ENCODE measurements at places on chromosomes 6 and 20.

GRCh38 chr6:100633096-100633777 is 168.5 kb upstream of the SIM1 start:
- DNase-seq: peak; percentile 89

DNA sequence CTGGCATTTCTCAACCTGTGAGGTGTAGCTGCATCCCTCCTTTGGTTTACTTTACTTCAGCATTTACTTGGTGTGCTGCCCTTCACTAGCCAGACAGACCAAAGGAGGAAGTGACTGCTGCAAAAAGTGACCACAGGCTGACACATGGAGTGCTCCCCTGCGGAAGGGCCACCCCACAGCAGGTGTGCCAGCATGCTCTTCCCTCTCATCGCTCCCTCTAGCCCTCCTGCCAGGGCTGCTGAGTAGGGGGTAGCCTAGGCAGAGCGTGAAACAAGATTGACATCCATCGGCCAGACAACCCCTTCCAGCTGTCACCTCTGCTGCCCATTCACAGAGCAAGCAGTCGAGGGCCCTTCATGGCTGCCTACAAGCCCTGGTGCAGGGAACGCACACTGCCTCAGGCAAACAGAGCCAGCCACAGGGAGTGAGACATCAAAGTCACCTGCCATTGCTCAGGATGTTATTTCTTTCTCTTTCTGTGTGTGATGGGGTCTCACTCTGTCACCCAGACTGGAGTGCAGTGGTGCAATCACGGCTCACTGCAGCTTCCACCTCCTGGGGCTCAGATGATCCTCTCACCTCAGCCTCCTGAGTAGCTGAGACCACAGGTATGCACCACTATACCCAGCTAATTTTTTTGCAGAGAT is 102.0 kb upstream of the RPS6KA2 start:
- DNase-seq: no peak

GRCh38 chr20:52746190-52746589 is 226.0 kb upstream of the TSHZ2 start:
- DNase-seq: no peak

DNA sequence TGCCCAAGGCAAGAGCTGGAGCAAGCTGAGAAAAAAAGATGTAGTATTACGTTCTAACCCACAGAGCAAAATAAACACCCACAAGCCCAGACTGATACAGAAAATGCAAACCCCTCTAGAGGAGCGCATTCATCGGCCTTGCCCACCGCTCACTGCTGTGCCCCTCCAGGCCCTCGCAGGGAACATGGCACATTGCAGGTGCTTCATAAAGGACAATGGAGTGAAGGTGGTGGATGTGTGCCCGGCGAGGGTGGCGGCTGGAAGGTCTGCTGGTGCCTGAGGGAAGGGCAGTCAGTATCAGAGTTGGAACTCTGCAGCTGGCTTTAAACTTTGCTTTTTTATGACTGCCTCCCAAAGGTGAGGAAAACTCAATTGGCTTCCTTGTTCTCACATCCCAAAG is 18.5 kb upstream of the IRF4 start:
- DNase-seq: no peak

- DNase-seq: no peak
These were observed 175.0 kb downstream of the GMPR start for GRCh38 chr6:16413399-16413798.

- no peak for DNase-seq
These were observed 383.6 kb downstream of the EPHA7 start for GRCh38 chr6:93035756-93036155.

DNA sequence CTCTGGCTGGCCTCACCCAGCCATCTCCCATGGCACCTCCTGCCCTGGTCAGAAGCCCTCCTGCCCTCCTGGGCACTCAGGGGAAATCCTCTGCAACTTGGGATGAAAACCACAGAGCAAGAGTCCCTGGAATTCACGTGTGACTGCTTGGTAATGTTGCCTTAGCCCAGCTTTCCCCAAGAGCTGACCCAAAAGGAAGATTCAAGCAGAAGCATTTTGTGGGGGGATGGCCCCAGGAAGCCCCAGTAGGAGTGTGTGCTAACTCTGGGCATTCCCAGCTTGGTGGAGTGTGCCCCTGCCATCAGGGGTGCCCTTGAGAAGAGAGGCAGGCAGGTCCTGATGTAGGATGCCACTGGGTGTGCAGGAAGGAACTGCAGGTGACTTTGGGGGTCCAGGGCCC is 35.5 kb downstream of the SNX5 start:
- no peak for DNase-seq

- no peak for DNase-seq
These were observed 13.0 kb downstream of the SLC35F1 start for GRCh38 chr6:117919775-117920729.

GRCh38 chr6:26390531-26390930 is 7.6 kb downstream of the BTN2A2 start:
- no peak for DNase-seq

- DNase-seq: peak; percentile 12
These were observed 19.6 kb downstream of the SLC22A2 start for GRCh38 chr6:160238761-160239751.

DNA sequence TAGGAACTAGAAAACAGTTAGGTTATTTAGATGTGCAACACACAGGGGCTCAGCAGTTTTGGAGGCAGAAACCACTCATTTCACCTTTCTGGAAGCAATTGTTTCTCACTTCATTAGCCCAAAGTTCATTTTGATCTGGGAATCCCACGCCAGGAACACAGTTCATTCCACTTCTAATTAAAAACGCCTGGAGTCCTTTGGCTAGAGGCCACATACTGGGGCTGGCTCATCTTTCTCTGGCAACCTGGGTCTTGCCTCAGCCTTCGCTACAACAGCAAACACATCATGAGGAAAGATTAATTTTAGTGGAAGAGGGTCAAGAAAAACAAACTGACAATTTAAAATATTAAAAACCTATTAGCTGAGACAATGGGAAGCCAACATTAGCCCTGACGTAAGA is 69.7 kb downstream of the RFPL4B start:
- no peak for DNase-seq

DNA sequence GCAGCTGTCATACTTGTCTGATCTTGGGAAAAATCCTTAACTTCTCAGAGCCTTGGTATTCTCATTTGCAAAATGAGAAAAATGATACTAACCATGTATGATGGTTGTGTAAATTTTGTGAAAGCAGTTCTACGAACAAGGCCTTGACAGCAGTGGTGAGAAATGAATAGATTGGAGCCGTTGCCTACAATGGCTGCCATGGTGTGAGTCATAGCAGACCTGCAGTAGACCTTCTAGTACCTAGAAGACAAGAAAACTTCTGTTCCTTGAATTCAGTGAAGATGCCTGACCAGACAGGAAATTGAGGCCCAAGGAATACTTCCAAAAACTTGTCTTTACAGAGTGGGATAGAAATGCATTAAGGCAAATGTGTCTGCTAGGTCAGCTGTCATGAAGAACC is 338.9 kb downstream of the QKI start:
- DNase-seq: no peak

DNA sequence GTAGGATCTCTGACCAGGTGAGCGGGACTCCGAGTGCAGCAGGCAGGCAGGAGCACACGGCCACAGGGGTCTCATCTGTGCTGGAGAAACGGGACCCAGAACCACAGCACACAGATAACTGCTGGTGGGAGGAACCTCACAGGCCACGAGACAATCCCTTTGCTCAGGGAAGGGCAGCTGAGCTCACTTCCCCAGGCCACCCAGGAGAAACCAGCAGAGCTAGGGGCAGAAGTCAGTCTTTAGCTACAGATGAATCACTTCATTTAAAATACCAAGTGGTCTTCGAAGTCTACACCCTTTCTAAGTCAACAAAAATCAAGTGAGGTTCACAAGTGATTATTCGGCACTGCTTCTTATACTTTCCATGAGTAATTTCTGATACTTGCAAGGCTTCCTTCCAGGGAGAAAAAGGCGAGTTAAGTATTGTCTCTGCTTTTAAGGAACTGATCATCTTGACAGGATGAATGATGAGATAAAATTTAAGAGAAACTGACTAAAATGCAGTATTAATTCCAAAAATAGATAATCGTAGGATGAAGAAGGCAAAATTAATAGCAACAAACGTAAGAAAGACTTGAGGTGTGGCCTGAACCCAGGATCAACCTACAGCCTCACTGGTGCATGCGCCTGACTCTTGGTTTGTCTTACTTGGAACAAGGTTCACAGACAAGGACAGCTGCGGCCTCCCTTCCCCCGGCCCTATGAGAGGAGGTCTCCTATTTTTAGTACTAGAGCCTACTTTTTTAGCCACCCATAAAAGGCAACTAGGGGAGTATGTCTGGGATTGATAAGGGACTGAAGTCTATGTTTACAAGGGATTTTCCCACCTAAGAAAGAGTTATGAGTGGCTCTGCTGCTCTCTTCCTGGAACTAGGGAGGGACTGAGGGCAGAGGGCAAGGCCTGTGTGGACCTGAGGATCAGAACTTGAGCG is 233.6 kb downstream of the TTLL2 start:
- DNase-seq: no peak

- DNase-seq: no peak
These were observed 17.7 kb downstream of the SNPH start for GRCh38 chr20:1283522-1284510.

DNA sequence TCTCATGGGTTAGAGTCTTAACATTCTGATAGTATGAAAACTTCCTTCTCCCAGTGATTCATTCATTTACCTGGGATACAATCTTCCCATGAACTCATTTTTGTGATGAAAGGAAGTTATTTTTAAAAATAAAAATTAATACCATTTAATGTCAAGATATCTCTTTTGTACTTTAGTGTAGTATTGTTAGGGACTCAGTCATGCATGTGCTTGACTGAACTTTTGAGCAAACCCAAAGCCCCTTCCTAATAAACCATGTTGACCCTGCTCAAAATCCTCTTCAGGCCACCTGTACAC is 52.4 kb downstream of the RNF217 start:
- DNase-seq: no peak

- peak; percentile 68 for DNase-seq
These were observed 1.3 kb downstream of the HMGA1 start for GRCh38 chr6:34237722-34238584.

DNA sequence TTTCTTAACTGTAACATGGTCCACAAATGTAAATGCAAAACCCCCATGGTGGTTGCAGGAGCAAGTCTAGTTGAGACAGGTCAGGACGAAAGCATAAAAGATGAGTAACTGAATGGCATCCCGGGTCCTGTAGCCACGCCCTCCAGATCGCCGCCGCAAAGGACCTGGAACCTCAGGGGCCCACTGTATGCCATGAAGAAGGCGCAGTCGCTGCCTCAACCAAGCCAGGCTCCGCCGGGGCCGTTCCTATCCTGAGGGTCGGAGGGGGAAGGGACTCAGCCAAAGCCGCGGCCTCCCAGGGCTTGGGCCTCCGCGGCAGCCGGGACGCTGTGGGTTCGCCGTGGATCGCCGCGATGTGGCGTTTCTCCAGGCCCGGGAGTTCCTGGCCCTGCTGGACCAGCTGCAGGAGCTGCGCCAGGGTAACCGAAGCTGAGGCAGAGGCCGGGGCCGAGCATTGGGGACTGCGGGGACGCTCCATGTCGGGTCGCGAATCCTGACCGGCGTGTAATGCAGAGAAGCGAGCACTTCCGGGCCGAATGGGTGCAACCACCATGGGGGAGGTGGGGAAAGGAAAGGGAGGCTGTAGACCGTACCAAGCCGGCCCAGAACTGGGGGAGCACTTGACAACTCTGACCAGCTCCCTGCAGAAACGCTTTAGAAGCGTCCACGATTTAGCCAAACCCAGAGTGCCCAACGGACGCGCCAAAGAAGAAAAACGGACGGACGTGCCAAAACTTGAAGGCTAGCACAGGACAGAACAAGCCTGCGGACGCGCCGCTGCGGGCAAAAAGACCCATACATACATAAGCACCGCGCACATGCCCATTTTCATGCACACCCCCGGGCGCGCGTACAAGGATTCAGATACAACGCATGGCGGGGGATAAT is 11.1 kb downstream of the RPL7L1 start:
- DNase-seq: peak; percentile 93

DNA sequence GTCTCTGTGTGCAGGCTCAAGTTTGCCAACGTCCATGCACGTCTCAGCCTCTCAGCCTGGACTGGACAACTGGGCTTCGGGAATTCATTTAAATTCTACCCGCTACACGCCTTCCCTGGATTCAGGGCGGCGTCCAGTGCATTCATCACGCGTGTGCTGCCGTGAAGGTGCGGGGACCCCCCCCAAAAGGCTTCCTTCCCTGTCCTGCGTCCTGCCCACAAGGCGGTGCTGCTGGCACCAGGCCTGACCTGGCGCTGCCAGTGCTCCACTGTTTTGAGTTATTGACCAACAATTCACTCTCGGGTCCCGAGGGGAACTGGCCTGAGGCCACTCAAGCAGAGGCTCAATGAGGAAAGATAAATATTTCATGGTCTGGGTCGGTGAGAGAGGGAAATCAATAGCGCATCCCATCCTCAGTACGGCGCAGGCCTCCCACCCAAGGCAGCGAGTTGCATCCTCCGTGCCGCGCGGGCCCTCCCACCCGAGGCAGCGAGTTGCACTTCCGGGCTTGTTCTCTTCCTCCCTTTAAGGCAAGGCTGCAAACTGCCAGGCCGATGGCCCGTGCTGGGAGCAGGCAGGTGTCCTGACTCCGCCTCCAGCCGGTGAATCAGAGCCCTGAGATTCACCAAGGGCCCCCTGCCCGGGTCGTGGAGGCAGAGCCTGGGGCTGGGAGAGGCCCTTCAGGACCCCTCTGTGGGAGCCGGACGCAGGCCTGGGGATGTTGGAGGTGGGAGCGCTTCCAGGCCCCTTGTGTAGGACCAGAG is 22.8 kb upstream of the BHLHE23 start:
- no peak for DNase-seq

DNA sequence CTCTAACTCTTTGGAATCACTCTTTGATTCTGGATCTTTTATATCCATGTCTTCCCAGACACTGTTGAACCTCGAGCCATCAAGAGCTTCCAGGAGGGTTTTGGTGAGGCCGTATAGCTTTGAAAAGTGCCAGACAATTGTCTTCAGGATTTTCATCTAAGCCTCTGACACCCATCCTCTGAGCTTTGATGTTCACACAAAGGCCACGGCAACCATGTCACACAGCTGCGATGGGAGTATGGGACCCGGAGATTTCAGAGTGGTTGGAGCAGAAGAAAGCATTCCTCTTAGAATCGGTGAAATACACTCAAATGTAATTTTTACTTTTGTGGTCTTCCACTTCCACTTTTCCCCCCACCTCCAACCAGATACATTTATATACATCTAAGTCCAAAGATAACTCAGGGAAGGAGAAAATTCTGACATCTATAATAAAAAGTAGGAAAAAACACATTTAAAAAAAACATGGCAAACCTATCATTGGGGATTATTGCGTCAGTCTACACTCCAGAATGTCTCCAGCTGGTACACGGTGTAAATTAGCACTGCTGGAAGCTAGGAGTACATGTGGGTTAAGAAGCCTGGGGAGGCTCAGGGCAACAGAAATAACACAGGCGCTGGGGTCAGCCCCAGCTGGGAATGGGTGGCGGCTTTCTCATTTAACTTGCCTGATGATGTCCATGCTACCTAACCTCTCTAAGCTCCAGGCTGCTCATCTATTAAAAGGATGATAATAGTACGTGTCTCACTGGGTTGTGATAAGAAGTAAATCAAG is 92.7 kb downstream of the LY86 start:
- no peak for DNase-seq

GRCh38 chr20:17036541-17036940 is 190.3 kb upstream of the PCSK2 start:
- no peak for DNase-seq
